ENCODE measurements at places on chromosomes 5 and 9.

DNA sequence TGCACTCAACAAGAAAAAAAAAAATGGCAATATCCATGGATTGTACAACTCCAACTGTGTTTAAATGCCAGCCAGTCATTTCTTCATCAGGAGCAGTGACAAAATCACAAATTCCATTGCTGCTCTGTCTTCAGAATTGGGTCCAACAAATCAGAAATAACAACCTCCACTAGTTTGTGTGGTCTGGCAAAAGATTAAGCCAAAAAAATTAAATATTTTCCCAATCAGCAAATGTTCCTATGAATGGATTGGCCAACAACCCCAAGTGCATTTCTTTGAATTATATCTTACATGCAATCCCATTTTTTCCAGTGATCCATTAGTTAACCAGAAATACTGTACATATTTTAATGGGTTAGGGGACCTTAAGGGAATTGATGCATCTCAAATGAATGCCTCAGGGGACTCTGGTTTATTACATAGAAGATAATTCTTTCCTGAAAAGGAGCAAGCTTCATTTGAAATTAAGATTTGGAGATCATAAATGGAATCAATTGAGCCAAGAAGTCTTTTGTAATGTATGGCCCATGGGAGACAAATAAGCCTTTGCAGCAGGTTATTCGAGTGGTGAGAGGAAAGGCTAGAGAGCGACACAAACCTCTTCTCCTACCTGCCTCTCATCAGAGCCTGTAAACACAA is 131.8 kb downstream of the TLE1 start:
- DNase-seq: no peak

- DNase-seq: no peak
Observed at GRCh38 chr5:122704247-122705036, 70.4 kb upstream of the SNX2 start.

GRCh38 chr9:18173923-18174322 is 300.0 kb upstream of the ADAMTSL1 start:
- DNase-seq: no peak

GRCh38 chr9:5947912-5948311 is 57.2 kb downstream of the MLANA start:
- no peak for DNase-seq

DNA sequence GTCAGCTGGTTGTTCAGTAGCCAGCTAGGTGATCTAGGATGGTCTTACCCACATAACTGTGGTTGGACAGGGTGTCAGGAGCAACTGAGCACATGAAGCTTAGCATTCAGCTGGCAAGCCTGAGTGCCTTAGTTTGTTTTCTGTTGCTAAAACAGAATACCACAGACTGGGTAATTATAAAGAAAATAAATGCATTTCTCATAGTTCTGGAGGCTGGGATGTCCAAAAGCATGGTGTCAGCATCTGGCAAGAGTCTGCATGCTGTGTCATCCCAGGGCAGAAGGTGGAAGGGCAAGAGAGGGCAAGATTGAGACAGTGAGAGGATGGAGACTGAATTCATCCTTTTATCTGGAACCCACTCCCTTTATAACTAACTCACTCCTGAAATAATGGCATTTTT is 921.5 kb downstream of the TLE4 start:
- DNase-seq: no peak

DNA sequence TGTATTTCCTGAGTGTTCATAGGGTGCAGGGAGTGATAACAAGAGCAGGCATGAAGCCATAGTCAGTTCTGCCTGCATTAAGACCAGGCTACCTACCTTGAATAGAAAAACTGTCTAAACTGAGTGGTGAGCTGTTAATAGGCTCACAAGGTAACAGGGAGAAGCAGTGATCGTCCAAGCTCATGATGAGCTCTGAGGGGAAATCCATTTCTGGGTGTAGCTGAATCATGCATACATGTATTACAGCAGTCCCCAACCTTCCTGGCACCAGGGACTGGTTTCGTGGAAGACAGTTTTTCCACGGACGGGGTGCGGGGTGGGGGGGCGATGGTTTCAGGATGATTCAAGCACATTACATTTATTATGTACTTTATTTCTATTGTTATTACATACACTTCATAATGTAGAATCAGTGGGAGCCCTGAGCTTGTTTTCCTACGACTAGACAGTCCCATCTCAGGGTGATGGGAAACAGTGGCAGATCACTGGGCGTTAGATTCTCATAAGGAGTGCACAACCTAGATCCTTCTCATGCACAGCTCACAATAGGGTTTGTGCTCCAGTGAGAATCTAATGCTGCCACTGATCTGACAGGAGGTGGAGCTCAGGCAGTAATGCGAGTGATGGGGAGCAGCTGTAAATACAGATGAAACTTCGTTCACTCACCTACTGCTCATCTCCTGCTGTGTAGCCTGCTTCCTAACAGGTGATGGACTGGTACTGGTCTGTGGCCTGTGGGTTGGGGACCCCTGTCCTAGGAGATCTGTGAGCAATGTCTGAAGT is 100.0 kb upstream of the IL6ST start:
- no peak for DNase-seq

- DNase-seq: no peak
Observed at GRCh38 chr9:88926781-88927505, 64.3 kb upstream of the S1PR3 start.

DNA sequence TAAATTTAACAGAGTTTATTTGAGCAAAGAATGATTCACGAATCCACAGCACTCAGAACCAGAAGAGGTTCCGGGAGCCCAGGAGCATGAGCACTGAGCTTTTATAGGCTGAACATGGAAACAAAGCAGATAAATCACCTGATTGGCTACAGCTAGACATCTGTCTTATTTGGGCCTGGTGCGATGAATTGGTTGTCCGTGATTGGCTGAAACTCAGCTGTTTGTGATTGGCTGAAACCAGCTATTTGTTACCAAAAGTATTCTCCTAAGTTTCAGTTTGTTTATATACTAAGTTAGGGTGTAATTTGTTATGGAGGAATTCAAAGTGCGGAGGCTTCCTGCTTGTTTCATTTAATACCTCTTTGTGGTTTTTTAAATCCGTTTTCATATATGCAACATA is 15.8 kb upstream of the LCP2 start:
- no peak for DNase-seq

GRCh38 chr5:18888821-18889220 is 1099.2 kb downstream of the CDH18 start:
- DNase-seq: no peak

DNA sequence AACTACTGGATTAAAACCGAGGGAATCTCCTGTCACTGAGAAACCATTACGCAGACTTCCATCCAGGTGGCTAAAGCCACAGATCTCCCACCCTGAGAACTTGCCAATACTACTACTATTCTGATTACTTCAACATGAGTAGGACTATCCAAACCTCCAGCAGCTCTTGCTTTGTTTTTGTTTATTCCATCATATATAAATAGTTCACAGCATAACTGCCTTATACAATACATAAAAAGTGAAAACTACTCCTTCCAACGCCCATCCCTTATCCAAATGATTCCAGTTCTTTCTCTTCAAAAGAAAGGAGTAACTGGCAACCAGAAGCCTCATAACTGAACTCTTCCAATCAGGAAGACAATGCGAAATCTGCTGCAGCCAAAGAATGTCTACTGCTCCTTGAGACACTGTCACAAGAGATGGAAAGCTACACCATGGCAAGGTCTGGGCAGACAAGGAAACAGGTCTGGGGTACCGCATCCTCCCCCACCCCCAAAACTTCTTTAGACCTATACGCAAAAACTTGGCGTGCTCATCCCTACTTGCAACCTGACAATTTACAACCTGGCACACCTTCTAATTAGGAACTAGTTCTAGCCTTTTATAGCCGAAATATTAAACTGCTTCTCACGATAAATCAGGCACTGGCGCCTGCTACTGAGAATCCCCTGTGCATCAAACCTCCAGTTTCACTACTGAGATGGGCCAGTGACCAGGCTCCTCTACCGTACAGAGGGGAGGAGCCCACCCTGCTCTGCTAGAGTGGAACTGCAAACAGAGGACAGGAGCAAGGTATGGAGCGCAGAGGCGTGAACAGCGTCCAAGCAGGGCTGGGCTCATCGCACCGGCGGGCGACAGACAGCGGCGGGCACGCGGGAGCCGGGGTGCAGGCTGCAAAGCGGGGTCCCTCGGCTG is 986 bp downstream of the PLPP1 start:
- DNase-seq: no peak

GRCh38 chr5:150487199-150488061 is 20.5 kb upstream of the NDST1 start:
- DNase-seq: no peak

GRCh38 chr9:11275158-11275695 is 662.4 kb upstream of the PTPRD start:
- no peak for DNase-seq

GRCh38 chr5:68587171-68587570 is 371.6 kb downstream of the PIK3R1 start:
- DNase-seq: no peak

- no peak for DNase-seq
Observed at GRCh38 chr9:105194234-105194633, 50.2 kb upstream of the SLC44A1 start.

DNA sequence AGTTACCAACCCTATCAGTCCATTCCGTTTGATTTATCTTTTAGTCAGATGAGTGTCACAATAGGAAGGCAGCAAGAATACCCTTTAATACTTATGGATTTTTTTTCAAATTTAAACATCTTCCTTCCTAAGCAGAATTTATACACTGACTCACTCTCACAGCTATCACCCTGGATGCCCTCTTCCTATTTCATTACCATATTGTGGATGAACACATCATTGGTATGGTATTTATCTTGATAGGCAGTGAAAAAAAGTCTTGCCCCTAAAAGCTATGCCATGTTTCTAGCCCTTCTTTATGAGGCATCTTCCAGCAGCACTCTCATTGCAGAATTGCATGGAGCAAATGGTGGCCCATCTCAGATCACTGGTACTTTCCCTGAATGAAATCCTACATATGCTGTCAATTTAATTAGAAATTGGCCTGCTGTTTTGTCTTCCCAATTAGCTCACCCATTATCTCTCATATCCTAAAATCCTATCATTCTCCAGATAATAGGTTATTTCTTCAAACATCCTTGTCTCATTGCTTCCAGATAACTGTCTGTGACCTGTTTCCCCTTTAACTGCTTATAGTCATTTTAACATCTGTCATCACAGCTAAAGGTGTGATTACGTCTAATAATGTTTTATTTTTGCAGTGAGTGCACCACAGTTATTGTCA is 433.5 kb upstream of the POU5F2 start:
- no peak for DNase-seq

GRCh38 chr9:129095908-129096307 is 14.7 kb downstream of the CRAT start:
- DNase-seq: no peak

- DNase-seq: no peak
Observed at GRCh38 chr9:37433867-37434371, 11.4 kb downstream of the GRHPR start.

GRCh38 chr5:38931731-38932130 is 85.9 kb downstream of the OSMR start:
- no peak for DNase-seq

GRCh38 chr5:140109018-140109758 is 4.7 kb upstream of the PURA start:
- DNase-seq: no peak

GRCh38 chr9:37959976-37960375 is 56.0 kb upstream of the SLC25A51 start:
- no peak for DNase-seq

GRCh38 chr9:29183971-29184370 is 1610.7 kb upstream of the C9orf72 start:
- DNase-seq: no peak

- DNase-seq: no peak
Observed at GRCh38 chr5:72539726-72540125, 32.5 kb upstream of the ZNF366 start.

DNA sequence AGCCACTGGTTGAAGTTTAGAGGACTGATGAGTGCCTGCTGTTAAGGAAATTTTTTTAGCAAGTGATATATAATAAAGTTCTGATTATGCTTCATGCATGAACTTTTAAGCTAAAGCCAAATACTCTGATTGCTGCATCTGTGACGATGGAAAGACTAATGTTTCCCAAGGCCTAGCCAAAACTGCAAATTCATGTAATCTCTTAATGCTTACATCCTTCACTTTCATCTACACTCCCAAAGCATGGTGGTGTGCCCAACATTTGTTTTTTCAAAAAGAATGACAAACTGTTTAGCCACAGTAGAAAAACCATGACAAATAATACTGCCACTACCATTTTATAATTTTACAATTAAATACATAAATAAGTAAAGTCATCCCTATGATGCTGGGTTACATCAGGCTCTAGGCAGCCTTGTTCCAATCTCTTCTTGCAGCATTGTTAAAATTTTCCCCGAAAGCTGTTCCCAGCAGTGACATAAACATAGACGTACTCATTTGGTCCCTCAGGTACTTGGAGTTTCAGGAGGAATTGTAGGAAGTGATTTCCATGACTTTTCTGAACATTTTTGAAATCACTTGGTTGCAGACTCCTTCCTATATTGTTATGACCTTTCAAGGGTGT is 625.3 kb upstream of the DMAC1 start:
- DNase-seq: no peak

DNA sequence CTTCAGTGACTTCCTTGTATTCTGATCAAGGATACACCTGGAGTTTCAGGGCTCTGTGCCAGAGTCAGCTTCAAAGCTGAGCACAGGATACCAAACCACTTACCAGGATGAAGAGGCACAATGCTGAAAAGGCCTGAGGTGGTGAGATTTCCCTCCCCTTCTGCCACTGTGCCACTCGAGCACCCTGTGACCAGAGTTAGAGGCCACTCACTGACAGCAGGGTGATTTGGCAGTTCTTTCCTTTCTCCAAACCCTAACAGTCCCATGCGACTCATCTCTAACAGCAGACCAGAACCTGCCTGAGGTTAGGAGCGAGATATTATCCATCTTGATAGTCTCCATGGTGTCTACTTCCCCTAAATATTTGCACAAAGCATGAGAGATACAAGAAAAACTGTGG is 1.8 kb downstream of the PLGRKT start:
- DNase-seq: no peak

DNA sequence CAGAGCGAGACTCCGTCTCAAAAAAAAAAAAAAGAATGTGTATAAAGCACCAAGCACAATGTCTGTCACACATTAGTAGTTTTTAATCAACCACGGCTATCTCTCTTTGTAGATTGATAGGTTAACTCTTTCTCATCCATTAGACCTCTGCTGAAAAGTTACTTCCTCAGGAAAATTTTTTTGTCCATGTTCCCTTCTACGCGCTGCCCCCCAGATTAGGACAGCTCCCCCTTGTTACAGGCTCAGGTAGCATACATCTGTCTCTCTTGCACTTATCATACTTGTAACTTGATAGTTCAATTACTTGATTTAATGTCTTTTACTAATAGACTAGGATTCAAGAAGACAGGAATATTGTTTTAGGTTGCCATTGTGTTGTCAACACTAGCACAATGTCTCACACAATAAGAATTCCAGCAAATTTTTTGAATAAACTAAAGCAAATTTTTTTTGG is 1.5 kb downstream of the SPDL1 start:
- DNase-seq: no peak

- DNase-seq: no peak
Observed at GRCh38 chr9:69820955-69821788, 555 bp downstream of the CFAP95 start.

DNA sequence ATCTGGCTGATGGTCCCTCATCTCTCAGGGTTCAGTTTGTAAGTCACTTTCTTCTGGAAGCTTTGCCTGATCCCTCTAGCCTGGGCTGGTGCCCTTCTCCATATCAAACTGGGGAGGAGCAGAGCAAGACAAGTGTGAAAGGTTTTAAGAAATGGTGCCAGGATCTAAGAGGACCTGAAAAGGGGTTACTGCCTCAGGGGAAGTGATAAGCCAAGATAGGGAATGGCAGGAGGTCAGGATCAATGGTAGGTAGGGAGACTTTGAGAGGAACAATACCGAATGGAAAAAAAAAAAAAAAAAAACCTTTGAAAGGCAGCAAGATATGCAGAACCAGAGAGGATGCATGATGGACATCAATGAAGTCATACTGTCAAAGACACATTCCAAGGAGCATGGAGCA is 67.5 kb upstream of the TLR4 start:
- DNase-seq: no peak
